T-helper 2 cell treated with Interferon-gamma antibody and Interleukin-4, amounts not matched to agents 100 ng/mL and 5 ng/mL, for 36 hours (primary cell): ENCODE measurements at places on chromosomes 7 and 10. TPM values are rescaled to one million over a fixed set of nuclear protein-coding genes. Genes with fewer than 3 reads are reported as not detected.

Gene HOXA6
- not detected in 2 replicates for total RNA-seq

Gene CPN1
- total RNA-seq: not detected in 2 replicates

Gene LOXL4
- total RNA-seq: not detected in 2 replicates

Gene MYH16
- total RNA-seq: not detected in 2 replicates

Gene DLG5
- total RNA-seq: 7.6 and 8.0 TPM in 2 replicates

Gene SRGN
- 215 and 220 TPM in 2 replicates for total RNA-seq

Gene GIMAP5
- 77.7 and 90.8 TPM in 2 replicates for total RNA-seq
